ENCODE measurements at places on chromosomes 5 and 9.

- DNase-seq: no peak
Measured at GRCh38 chr5:158320934-158321333, 462.0 kb upstream of the CLINT1 start.

DNA sequence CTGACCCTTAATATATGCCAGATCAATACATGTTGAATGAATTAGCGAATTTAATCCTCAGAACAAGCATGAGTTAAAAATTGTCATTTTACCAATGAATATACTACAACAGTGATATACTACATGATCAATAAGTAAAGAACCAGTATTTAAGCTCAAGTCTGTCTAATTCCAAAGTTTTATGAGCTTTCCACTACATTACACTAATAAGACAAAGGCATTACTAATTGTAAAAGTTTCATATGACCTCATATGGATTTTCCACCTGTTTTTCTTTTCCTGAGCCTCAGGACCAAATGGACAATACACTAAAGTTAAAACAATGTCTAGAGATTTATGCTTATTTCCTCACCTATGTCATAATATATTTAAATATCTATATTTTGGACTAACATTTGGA is 80.8 kb downstream of the OXCT1 start:
- DNase-seq: no peak

DNA sequence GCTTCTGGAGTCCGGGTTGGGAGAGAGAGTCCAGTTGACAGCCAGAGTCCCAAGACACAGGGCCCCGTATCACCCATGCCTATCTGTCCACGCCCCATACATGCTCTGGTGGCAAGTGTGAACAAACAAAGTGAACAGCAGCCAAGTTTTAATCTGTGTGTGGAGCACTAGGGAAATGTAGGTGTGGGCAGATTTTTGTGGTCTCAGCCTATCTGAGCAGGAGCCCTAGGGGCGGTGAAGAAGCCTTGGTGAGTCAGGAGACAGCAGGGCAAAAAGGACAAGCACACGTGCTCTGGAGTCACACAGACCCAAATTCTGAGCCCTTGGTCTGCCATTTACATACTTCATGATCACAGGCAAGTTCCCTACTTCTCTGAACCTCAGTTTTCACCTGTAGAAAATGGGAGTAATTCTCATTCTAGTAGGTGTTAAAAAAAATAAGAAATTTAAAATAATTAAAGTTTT is 23.2 kb downstream of the EGR1 start:
- DNase-seq: peak; percentile 74

DNA sequence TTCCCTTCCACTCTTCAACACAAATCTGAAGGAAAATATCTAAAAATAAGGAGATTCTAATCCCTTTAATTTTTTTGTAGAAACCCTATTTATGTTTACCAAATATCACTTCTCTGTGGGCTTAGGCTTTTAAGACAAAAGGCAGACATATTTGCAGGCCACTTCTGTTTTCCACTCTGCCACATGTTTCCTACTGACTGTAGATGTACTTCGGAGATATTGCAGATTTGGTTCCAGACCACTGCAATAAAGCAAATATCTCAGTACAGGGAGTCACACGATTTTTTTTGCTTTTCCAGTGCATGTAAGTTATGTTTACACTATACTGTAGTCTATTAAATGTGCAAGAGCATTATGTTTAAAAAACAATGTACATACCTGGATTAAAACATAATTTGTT is 219.0 kb downstream of the SREK1 start:
- no peak for DNase-seq

GRCh38 chr9:110908894-110909293 is 129.4 kb downstream of the LPAR1 start:
- peak; percentile 21 for DNase-seq
